Choroid plexus epithelial cell (primary cell): ENCODE measurements at places on chromosomes 5 and 9.
A peak's percentile ranks its signal among the peaks of the same experiment; 100 is the strongest.

- DNase-seq = no peak
Measured at GRCh38 chr5:56037531-56038010, 42.8 kb upstream of the IL6ST start.

- DNase-seq = no peak
Measured at GRCh38 chr5:172952034-172952511, 7.2 kb upstream of the RPL26L1 start.

GRCh38 chr9:89668216-89668865, 63.5 kb downstream of the GADD45G start:
- no peak for DNase-seq

- DNase-seq = no peak
Measured at GRCh38 chr5:32771037-32771436, 59.9 kb downstream of the NPR3 start.

- DNase-seq = peak; percentile 22
Measured at GRCh38 chr5:39167141-39167971, 52.0 kb downstream of the FYB1 start.

- DNase-seq = no peak
Measured at GRCh38 chr9:3946840-3947587, 352.9 kb downstream of the GLIS3 start.

DNA sequence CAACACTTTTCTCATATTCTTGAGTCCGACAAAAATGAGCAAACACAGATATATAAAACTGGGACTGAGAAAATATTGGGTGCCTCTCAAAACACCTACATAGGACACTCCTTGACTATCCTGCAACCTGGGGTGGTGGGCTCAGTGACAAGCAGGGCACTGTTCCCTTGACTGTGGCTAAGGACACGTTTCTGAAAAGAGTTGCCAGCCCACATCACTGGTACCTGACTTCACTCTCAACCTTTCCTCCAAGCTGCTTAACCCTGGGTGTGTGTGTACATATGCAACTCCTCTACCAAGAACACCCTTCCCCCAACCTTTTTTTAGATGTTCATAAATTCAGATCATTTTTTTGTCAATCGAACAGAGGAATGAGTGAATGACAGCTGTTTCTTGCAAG, 148.7 kb downstream of the ACTL7B start:
- DNase-seq = no peak

DNA sequence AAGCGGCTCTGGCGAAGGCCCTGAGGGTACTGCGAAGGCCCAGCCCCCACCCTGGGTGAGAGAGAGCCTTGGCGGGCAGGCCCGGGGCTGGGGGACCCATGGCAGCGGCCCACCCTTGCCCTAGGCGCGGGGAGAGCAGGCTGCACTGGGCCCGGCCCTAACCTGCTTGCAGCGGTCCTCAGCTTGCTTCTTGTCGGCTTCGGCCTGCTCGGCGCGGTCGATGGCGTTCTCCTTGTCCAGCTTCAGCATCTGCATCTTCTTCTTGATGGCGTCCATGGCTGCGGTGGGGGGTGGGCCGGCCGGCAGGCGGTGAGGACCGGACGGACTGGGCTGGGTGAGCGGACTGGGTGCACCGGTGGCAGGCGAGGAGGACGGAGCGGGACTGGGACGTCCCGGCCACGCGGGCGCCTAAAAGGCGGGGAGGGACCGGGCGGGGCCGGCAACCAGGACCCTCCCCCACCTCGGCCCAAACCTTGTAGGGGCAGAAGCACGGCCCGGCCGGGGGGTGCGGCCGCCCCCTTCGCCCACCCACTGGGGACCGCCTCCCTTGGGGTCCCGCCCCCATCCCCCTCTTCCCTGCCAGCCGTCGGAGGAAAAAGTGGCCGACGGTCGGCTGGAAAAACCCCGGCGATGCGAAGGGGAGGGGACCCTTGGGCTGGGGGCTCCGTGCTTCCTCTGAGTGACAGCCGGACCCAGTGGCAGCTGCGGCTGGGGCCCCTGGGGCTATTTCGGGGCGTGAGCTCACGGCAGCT, at the start of gene TPM2:
Gene TPM2 (minus strand): TSS at position 384 of the 752 bp plus-strand sequence. CDS start 108 bp downstream, at position 276.
- DNase-seq = peak; percentile 72

- peak; percentile 97 for DNase-seq
Measured at GRCh38 chr5:94433397-94434163, 184.8 kb downstream of the KIAA0825 start.

DNA sequence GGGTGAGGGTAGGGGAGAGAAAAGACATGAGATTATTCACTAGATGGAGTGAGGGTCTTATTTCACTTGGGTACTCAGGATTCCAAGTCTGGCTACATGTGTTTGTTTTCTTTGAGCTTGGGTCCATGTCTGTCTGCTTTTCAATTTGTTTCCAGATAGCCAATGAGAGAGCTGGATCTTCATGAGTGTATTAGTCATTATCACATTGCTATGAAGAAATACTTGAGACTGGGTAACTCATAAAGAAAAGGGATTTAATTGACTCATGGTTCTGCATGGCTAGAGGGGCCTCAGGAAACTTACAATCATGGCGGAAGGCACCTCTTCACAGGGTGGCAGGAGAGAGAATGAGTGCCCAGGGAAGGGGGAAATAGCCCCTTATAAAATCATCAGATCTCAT, 196.8 kb upstream of the TRIM32 start:
- DNase-seq = peak; percentile 50
